ENCODE measurements at places on chromosomes 2 and 18.

- no peak for DNase-seq
Observed at GRCh38 chr2:3242747-3243369, 134.8 kb downstream of the EIPR1 start.

DNA sequence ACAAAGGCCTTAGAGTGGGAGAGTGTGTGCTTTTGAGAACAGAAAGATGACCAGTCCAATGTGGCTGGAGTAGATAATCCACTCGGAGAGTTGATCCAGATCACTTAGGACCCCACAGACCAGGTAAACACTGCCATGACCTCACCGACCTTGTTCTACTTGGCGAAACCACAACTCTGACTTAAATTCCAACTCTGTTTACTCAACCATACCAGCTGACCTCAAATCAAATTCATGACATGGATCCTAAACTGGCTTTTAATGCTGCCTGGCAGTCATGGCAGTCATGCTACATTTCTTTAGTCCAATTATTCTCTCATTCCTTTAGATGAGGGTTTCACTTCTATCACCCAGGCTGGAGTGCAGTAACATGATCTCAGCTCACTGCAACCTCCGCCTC, 347.1 kb upstream of the FAM98A start:
- DNase-seq, result no peak

GRCh38 chr2:227447606-227448005, 24.4 kb upstream of the AGFG1 start:
- DNase-seq, result no peak

DNA sequence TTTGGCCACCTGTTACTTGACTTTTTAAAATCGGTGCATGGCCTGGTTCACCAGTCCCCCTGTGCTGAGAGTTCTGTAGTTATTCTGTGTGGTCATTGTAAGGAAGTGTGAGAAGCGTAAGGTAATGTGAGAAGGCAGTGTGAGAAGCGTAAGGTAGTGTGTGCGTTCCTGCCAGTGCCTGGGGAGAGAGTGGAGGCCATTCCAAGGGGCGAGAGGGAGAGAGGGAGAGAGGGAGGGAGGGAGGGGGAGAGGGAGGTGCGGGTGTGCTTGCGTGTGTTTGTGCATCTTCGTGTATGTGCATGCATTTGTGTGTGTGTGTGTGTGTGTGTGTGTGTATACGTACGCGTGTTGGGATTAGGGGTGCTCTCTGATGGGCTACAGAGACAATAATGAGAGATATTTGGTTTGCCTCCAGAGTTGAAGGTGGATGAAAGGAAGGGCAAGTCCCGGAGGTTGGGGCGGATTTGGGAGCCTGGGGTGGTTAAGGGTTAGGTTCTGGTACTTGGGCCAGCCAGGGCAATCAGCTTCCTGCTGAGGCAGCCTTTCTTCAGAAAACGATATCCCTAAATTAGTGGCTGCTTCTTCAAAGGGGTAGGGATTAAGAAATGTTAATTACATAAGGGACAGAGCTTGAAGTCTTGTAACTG, 53.7 kb downstream of the SGPP2 start:
- no peak for DNase-seq

- DNase-seq, result no peak
Observed at GRCh38 chr18:63477968-63478367, 1.2 kb downstream of the SERPINB5 start.

DNA sequence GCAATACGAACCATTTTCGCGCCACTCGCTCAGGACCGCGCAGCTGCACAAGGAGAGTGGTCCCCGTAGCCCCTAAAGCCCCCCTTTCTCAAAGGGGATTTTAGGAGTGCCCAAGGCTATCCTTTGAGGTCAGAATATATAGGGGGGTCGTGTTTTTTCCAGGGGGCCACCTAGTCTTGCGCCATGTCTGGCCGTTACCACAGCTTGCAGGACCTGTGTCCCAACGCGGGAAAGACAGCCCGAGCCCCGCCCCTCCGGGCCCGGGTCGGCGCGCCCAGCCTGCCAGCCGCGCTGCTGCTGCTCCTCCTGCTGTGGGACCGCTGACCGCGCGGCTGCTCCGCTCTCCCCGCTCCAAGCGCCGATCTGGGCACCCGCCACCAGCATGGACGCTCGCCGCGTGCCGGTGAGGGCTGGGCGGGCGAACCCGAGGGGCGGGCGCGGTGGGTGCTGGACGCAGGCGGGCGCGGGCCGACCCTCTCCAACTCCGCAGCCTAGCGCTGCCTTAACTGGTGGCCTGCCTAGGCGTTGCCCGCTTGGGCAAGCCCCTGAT, at the start of gene CDCA7:
TSS of gene CDCA7 (plus strand) at position 291 of the 550 bp plus-strand sequence. CDS start at position 383, 92 bp downstream.
- peak; percentile 91 for DNase-seq

GRCh38 chr2:206700156-206700555, 18.0 kb downstream of the DYTN start:
- no peak for DNase-seq

GRCh38 chr2:86308356-86308755, 29.1 kb downstream of the REEP1 start:
- DNase-seq, result no peak

GRCh38 chr2:47208852-47209606, 53.9 kb upstream of the STPG4 start:
- no peak for DNase-seq

GRCh38 chr2:99960291-99960690, 182.1 kb downstream of the AFF3 start:
- peak; percentile 19 for DNase-seq

- no peak for DNase-seq
Observed at GRCh38 chr2:47519147-47519537, 116.2 kb downstream of the MSH2 start.

DNA sequence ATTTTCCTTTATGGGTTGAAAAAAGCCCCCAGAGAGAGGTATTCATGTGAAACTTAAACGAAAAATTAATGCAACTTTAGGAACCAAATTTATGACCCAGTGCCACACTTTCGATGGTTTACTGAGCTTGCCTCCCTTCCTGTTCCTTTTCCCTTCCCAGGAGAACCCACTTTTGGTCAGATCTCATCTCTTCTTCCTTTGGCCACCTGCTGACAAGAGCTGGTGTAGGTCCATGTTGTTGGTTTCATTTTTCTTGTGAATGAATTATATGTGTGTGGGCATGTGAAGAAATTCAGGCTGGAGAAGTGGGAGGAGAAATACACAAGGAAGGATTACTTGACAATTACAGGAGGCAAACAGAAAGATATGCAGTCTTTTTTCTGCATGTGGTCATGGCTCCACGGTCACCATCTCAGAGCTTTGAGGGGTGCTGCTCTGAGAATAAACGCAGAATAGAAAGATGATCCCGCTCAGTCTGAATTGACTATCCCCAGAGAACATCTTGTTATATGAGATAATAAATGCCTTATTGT, 111.3 kb upstream of the TCF4 start:
- DNase-seq, result no peak

GRCh38 chr2:201813996-201814760, 7.8 kb downstream of the CDK15 start:
- peak; percentile 37 for DNase-seq

- DNase-seq, result no peak
Observed at GRCh38 chr2:157106950-157107349, 150.6 kb upstream of the GALNT5 start.

- DNase-seq, result peak; percentile 48
Observed at GRCh38 chr2:69375494-69376353, 11.3 kb downstream of the GFPT1 start.

DNA sequence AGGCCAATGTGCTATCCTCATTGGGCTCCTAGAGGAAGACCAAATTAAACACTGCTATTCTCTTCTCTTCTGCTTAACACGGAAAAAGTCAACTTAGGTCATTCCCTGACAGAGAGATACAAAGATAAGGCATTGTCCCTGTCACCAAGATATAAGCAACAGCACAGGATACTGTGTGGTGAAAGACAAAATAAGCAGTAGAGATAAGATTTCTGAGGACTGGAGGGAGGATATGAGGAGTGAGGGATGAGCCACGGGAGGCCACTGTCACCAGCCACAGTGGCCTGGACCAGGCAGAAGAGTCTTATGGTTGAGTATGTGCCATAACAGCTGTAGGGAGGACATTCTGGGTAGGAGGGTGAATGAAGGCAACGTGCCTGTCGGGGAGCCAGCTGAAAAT, 54.4 kb upstream of the SLC14A2 start:
- no peak for DNase-seq

DNA sequence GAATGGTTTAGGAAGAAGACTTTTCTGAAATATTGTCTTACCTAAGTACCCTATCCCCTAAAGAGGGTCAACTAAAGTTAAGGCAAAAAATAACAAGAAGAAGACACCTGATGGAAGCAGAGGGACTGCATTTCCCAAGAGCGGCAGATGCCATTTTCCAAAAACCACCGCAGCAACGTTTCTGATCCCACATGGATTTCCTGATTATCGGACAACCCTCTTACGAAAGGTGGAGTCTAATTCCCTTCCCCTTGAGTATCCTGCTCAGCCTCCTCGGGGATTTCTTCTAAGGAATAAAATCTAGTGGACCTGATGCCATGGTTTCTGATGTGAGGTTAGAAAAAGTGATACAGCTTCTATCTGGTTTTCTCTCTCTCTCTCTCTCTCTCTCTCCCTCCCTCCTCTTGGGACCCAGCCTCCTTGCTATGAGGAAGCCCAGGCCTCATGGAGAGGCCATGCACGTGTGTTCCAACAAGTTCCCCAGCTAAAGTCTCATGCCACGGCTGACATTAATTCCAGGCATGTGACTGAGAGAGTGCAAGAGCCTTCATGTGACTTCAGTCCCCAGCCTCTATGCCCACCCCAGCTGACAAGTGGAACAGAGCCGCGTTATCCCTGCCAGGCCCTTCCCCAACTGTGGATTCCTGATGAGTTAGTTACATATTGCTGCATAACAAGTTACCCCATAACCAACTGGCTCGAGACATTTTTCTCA, 150.3 kb downstream of the SMAD2 start:
- no peak for DNase-seq

- no peak for DNase-seq
Observed at GRCh38 chr2:224293976-224294375, 107.9 kb downstream of the FAM124B start.

DNA sequence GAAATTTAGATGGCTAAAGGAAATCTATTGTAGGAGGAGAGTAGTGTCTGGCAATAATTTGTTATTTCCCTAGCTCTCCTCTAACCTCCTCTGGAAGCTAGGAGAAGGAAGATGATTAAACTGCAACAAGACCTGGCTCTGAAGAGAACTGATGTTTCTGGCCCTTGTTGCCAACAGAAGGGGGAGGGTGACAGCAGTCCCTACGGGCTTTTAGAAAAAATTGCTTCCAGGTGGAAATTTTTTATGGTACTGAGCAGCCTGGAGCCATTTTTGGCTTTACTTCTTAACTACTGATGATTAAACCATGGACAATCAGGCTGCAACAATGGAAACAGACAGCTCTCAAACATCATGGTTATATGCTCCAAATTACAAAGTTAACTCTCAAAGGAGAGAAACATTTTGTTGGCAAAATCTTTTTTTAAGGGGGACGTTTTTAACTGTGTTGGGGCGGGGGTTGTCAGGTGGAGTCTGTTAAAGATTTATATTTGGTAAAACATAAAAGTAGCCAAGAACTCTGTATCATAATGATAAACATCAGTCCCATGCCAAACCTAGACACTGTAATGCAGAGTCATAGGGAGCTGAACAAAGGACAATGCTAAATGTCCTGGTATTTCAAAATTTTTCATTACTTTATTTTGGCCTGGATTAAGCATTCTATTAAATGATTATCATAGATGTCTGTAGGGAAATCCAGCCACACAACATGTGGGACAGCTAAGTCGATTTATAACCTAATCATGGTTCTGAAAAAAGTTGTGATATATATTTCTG, 70.0 kb downstream of the EXOC6B start:
- DNase-seq, result no peak

DNA sequence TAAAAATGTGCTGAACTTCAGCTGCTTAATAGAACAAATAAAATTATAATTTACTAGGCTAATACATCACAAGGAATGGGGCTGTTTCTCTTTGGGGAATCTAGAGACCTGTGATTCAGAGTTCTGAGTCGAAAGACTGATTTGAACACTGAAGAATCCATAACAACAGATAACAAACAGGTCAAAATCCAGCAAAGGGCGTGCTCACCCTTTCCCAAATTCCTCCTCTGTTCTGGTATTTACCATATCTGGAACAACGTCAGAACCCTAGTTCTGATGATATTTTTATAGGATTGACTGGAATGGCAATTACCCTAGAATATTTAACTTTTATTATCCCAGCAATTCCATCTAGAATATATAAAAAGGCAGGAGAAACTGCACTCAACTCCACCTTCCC, 66.0 kb upstream of the ITGA6 start:
- DNase-seq, result no peak

GRCh38 chr2:46329803-46330775, 32.9 kb downstream of the EPAS1 start:
- DNase-seq, result no peak

- DNase-seq, result no peak
Observed at GRCh38 chr2:105800953-105801635, 56.4 kb downstream of the NCK2 start.

GRCh38 chr2:74375838-74376237, 4.3 kb downstream of the DCTN1 start:
- DNase-seq, result no peak

Measured in NCI-H1694 treated with DMSO at 0.1 percent for 48 hours (cell line).